ENCODE measurements at places on chromosomes 12 and 14.

DNA sequence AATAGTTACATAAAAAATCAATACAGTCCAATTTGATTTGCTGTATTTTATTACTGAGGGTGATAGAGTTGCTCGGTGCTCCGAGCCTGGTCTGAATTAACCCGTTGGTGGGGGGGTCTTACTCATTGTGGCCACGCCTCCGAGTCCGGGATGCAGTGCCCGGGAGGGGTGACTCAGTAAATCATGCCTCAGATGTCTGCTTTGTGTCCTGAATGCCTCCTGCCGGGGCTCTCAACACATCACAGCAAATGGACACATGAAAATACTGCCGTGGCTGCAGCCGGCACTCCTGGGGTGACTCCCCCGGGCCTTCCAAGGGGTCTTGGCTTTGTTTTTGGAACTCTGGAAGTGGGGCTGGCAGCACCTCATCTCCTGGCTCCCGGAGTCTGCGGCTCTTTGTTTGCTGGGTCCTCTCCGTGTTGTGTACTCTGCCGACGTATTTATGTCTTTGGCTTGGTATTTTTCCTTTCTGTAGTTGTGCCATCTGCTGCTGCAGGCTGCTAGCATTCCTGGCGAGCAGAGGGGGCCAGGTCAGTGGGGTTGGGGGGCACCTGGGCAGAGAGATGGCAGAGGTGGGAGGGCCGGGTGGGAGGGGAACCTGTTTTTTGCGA, 129.0 kb downstream of the AACS start:
- DNase-seq = no peak

GRCh38 chr12:2311020-2311778, 258.4 kb downstream of the CACNA1C start:
- no peak for DNase-seq

DNA sequence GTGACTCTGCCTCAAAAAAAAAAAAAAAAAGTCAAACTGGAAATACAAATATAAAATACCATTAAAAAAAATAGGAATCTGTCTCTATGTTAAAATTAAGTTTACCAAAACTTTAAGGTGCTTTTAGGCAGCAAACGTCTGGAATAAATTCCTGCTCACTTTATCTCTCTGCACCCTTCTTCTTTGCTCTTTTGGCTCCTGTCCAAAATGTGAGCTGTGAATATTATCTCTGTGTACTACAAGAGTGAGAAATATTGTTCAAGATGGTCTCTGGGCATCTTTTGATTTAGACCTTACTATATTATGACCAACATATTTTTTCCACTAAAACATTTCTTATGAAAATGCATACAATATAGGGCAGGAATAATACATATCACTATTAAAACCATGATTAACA, 63.7 kb downstream of the PUS7L start:
- DNase-seq = no peak

DNA sequence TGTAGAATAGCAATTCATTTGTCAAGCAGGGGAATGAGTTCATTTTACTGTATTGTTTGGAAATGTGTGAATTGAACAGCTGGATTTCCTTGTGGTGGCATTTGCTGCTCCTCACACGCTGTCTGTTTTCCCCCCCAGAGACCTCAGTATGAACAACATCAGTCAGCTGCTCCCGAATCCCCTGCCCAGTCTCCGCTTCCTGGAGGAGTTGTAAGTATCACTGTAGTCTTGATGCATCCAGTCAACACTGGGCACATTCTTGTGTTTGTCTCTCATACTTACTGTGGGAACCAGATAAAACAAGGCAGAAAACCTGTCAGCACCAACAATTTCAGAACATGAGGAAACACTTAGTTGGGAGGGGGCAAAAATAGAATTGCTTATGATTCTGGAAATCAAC, 64.9 kb downstream of the LGR5 start:
- DNase-seq = no peak

DNA sequence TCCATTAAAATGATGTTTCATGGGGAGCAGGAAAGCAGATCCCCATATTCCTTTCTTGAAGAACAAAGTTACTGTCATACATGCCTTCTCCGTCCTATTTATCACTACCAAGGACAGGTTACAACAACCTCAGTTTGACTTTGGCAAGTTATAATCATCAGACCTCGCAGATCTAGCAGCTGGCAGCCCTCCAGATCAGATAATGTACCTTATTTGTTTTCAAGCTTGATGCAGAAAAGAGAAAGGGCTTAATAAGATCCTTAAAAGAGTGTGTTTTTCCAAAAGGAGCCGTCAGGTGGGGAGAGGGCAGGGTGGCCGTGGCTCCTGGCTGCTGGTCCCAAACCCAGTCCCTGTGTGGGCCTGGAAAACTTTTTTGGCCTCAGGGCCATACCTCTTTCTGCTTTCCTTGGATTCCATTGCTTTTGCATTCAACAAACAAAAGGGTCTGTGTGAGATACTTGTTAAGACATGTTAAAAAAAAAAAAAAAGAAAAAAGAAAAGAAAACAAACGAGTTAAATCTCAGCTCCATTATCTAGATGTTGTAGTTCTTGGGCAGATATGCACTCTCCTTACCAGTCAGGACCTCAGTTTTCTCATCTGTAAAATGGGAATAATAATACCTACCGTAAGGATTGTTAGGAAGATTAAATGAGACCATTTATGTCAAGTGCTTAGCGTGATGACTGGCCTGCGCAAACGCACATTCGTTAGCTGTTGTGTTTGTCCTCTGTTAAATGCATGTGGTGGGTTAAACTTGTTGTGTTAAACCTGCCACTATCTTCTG, 64.6 kb downstream of the B4GALNT3 start:
- no peak for DNase-seq

GRCh38 chr12:2380946-2381345, 328.2 kb downstream of the CACNA1C start:
- DNase-seq = no peak

DNA sequence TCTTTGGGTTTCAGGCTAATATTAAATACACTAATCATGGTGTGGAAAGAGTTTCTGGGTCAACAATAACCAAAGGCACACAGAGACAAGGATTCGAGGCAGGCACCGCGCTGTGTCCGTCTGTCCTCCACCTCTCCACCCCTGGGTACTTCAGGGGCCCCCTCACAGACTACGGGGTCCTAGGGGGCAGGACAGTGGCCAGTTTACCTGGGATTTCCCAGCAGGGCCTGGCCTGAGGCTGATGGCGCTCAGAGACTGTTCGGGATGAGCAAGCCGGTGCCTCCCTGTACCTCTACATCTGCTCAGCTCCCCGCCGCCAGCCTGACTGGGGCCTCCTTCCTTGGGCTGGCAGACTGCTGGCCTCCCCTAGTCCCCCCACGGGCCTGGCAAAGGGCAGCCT, 18.1 kb upstream of the EIF5 start:
- DNase-seq = no peak

- DNase-seq = no peak
Measured at GRCh38 chr12:25882266-25882665, 76.2 kb upstream of the RASSF8 start.

DNA sequence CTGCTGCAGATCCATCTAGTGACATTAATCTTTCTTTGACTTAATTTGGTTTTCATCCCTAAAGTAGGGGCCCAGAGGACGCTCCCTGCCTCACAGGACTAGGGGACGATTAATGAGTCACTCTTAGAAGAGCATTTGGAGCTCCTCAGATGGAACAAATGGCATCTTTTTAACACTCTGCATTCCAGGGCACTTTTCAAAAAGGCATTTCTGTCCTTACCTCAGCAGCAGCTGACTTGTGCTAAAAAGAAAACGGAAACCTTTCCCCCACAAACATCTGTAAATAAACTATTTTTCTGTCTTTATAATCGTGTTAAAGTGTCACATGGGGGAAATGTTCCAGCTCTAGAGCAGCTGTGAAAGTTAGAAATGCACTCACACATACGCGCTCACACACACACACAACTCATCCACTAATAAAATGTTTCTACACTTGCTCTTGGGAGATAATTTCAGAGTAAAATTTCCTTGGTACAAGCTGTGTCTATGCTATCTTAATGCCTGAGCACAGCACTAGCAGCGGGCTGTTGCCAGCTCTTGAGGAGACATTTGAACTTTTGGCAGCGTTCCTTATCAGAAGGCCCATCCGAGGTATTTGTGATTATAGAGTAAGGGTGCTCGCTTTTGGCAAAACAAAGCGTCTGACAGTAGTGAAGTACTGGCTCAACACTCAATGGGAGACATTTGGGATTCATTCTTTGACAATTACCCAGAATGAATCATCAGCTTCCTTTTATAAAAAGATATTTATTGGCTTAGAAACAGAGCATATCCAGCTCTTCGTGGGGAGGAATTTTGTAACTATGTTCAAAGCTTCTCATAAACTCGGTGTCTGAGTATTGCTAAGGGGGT, 141.3 kb downstream of the PLXNC1 start:
- no peak for DNase-seq

- no peak for DNase-seq
Measured at GRCh38 chr14:79549515-79549914, 661.8 kb downstream of the DIO2 start.

DNA sequence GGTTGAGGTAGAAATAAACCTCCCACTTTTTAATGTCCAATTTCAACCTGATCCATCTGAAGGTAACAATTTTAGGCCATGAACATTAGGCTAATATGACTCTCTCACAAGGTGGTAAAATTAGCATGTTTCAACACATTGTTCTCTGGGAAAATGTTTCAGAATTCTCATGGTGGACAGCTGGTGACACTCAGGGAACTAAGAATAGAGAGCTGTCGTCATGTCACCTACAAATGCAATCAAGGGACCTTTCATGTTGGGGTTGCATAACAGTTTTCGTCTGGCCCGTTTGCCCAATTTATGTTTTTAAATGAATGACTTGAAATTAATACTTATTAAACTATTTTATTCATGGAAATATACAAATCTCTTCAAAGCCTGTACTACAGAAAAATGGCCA, 180.7 kb upstream of the PRICKLE1 start:
- DNase-seq = no peak

GRCh38 chr12:89709995-89710872, 1.6 kb upstream of the ATP2B1 start:
- DNase-seq = no peak

- DNase-seq = peak; percentile 2
Measured at GRCh38 chr14:91573894-91574837, 64.1 kb upstream of the PPP4R3A start.

DNA sequence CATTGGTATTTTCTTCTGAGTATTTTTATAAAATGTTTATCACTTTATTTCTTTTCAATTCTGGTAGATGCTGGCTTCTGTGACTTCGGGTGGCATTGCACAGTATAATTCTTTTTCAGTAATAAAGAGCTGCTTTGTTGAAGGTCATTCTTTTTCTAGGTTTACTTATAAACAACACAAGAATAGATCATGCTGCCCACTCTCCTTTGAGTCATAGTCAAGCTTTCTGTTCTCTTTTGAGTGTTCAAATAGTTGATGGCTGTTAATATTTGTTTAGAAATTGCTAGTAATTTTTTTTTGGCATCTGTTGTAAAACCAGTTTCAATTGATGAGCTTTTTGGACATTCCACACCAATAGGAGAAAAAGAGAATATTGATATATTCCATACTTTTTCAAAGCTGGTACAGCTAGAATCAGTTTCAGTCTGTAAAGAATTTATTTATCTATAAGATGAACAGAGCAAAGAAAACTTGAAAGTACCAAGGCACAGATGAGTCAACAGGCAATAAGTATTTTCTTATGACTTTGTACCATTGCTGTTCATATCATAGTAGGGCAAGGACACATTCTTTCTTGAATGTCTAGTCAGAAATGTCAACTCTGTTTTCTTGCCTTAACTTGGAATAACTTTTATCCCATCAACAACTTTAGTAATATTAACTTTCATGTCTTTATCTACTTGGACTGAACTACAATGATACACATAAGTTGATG, 513.0 kb upstream of the SEL1L start:
- DNase-seq = no peak

DNA sequence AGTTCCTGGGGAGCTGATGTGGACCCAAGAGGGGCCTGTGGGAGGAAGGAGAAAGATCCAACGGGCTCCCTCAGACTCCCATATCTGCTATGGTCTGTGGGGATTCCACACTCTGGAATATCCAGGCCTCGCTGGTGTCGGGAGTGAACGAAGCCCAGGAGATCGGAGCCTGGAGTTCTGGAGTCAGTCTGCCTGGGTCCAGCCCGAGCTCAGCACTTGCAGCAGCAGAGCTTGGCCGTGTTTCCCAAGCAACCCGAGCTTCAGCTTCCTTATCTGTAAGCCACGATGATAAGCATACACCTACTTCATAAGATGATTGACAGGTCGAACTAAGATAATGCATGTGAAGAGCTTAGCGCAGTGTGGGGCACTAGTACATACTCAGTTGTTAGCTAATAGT, 10.1 kb downstream of the LTBP2 start:
- DNase-seq = no peak

DNA sequence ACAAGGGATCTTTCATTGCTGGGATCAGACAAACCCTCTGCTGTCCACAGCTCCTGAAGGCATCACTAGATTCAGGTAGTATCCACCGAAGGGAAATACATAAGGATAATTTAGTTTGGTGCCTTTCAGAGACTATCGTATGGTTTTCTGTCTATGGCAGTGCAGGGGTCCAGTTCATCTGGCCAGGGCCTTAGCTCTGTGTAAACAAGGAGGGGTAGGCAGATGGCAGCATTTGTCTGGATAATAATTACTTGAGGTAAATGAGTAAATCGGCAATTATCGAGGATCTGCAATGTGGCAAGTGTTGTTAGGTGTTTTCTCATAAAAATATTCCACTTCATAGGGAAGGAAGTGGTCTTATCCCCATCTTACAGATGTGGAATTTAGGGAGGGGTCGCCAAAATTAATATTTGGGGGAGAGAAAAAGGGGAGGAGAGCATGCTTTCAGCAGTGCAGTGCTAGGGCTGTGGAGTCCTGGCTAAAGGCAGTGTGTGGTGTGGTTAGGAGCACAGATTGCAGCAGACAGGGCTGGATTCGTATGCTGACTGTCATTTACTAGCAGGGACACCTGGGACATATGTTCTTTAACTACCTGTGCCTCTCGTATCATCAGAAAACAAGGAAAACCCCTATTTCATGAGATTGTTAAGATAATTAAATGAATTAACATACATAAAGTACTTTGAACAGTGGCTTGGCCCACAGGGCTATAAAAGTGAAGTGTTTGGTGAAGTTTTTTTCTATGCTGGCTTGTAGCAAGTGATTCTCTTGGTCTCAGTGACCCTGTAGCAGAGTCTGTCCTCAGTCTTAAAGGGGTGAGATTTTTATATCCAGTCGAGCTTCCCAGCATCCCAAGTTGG, 27.1 kb downstream of the RASSF8 start:
- DNase-seq = no peak

DNA sequence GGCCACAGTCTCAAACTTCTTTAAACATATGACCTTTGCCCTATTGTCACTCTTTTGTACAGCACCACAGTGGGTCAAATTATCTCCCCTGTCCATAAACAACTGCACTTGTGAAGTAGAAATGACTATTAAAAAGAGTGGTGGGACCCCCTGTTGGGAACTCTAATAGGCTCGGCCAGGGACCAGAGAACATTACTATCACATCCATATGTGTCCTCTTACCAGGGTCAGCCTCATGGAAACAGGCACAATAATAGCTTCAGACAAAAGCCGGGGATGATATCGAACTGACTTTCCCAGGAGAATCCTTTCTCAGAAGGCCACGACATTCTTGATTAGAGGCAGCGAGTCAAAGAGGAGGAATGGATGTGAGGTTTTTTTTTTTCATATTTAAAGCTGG, 96.6 kb downstream of the NKX2-1 start:
- DNase-seq = no peak

All from GM12878 (cell line).